CD4-positive, alpha-beta T cell treated with Interleukin-21 for 1 hour (primary cell): ENCODE measurements at places on chromosomes 3 and 15.

GRCh38 chr15:91055548-91056331 is 33.3 kb upstream of the VPS33B start:
- DNase-seq = peak; percentile 47

- DNase-seq = no peak
These were observed 25.8 kb downstream of the P2RY1 start for GRCh38 chr3:152860736-152861135.

GRCh38 chr15:95937128-95937528 is 393.4 kb upstream of the NR2F2 start:
- DNase-seq = no peak

DNA sequence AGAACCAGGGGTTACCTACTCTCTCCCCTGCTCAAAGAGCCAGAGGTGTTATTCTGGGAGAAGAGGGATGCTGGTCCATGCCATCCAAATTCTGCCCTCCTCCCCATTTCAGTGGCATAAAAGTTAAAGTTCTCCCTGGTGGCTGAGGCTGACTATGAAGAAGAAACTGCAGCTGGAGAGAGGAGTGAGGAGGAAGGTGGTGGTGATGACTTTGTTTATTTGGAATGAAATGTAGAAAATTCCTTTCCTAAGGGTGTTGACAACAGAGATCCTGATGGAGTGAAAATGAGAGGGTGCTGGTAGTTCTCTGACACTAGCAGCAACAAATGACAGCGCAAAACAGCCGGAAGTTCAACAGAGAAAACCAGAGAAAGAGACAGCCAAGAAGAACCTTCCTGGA is 100.4 kb downstream of the PCCB start:
- DNase-seq = no peak

GRCh38 chr15:52021128-52021671 is 2.2 kb downstream of the MAPK6 start:
- DNase-seq = peak; percentile 74

DNA sequence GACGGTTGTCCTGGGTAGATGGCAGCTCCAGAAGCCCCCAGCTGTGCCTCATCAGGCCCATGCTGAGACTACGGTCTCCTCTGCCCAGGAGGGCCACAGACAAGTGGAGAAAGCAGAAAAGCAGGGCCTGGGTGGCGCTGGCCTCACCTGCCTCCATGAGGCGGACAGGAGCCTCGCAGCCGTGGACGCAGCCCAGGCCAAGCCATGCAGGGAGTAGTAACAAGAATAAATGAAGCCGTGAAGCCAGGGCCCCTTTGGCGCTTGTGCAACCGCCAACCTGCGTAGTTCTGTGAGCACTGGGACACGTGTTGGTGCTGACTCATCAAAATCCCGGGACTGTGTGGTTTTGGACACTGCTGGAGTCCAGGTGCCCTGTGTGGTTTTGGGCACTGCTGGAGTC is 12.3 kb upstream of the MUC4 start:
- DNase-seq = no peak

DNA sequence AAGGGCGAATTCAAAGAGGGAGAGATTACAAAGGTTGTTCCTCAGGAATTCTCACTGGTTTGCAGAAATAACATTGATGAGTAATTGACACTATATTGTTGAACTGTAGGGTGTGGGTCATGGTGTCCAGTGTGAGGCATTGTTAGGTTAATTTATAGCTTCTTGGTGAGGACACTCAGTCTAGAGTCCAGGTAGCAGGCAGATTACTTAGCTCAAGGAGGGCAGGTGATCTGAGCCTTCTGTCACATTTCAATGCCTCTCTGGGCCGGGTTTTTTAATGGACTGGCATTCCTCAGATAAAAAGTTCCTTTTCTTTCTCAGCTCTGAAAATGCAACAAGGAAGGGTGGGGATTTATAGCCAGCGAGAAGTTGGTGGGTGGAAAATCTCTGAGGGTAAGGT is 194.2 kb upstream of the PROK2 start:
- no peak for DNase-seq

GRCh38 chr3:159654183-159655134 is 334.2 kb upstream of the IL12A start:
- DNase-seq = no peak

GRCh38 chr3:134453631-134454030 is 32.2 kb downstream of the ANAPC13 start:
- no peak for DNase-seq

DNA sequence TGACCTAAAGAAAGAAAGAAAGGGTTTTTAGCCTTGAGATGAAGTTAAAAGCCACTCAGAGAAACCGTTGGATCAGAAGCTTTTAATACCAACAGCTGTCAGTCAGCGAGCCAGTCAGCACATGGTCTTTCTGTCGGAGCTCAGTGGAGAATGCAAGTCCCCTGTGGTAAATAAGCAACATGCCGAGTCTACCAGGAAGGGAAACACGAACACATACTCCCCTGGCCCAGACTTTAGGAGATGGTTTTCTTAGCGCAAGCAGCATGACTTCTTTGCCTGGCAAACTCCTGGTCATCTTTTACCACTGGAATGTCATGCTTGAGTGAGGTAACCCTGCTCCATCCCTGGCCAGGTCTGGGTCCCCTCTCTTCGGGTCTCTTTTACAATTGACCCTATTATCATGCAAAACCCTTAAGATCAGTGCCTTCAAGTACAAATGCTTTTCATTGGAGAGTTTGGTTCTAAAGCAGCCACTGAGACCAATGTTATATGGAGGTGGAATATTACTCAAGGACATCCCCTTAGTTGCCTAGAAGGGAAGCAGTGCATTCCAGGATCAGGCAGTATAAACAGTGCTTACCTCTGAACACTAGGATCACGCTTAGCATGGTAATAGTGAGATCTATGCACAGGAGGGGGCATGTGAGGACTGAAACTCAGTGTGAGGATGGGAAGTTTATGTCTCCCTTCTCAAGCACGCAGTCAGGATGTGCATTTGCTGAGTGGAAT is 28.2 kb downstream of the SLCO3A1 start:
- no peak for DNase-seq
